ENCODE measurements at places on chromosomes 1 and 21.

- DNase-seq, result no peak
Observed at GRCh38 chr1:91750398-91750996, 135.5 kb downstream of the TGFBR3 start.

- no peak for DNase-seq
Observed at GRCh38 chr1:202047977-202048376, 37.6 kb downstream of the ELF3 start.

- DNase-seq, result no peak
Observed at GRCh38 chr21:25350056-25350455, 257.2 kb downstream of the MRPL39 start.

DNA sequence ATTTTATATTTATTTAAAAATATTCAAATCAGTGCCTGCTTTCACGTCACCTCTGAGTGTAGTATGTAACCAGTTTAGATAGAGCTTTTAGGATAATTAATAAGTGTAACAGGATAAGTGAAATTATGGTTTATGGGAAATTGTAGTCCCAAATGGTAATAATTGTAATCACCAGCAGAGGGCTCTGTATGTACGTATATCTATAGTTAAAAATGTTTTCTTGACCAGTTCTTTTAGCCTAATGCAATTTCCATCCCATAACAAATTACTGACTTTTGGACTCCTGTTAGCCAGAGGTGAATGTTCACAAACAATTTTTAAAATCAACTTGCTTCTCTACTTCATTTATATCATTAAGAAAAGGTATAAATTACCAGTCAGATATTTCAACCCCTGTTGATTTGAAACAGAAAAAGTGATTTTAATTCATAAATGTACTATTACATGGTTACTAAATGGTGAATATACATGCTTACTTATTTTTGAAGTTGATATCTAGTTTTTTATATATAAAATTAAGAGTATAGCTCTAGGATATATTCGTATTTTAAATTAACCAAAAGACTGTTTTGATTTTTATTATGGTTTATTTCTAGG, 25.3 kb downstream of the SLC30A7 start:
- no peak for DNase-seq

- no peak for DNase-seq
Observed at GRCh38 chr1:227937838-227938145, 9.9 kb downstream of the WNT9A start.

DNA sequence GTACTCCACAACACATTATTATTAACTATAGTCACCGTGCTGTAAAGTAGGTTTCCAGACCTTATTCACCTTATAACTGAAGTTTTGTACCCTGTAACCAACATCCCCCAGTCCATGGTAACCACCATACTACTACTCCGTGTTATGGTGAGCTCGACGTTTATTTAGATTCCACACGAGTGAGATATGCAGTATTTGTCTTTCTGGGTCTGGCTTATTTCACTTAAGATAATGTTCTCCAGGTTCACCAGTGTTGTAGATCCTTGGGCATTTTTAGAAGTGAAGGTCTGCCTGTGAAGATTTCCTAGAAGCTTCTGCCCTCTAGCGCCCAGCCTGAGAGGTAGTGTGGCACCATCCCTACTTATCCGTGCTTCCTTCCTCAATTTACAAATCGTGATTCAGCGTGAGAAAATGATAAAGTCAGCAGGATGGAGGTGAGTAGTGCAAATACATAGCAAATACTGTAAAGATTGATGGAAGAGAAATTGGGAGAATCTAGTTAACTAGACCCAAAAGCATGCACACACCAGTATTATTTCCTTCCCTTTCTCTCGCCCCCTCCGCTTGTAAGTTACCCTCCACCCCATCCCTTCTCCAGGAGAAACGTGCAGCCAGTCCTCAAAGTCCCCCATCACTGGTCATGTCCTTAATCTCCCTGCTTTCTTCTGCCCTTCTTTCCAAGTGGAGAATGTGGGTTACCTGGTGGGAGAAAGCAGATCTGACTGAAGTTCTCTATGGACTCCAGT, 36.0 kb upstream of the DISC1 start:
- peak; percentile 30 for DNase-seq

DNA sequence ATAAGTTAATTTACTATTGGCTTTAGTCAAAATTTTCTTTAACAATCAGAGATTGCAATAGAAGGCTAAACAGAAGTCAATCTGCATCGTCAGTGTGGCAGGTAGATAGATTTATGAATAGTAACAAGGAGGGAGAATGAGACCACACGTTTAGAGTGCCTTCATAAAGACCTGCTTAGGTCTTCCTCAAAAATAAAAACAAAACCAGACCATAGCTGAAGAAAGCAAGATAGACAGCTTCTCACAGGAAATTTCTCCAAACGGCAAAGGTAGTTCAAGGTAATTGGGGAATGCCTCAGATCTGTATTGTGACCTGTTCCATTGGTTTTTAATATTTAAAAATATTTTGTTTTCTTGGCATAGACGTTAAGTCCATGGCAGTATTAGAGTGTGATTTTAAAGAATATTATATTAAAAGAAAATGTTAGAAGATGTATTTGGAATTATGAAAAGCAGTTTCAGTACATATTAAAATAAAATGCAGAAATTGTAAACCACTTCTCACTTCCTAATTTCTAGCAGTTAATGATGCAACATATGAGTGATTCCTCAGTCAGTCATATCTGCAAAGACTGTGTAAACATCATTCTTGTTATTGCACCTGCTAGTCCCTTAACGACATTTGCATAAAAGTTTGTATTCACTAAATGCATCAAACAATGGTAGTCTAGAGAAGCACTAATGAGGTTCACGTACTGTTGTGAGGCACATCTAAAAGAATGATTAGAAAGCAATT, 278.0 kb downstream of the HLX start:
- peak; percentile 93 for DNase-seq

GRCh38 chr1:89802051-89802450, 18.8 kb upstream of the LRRC8D start:
- DNase-seq, result no peak

DNA sequence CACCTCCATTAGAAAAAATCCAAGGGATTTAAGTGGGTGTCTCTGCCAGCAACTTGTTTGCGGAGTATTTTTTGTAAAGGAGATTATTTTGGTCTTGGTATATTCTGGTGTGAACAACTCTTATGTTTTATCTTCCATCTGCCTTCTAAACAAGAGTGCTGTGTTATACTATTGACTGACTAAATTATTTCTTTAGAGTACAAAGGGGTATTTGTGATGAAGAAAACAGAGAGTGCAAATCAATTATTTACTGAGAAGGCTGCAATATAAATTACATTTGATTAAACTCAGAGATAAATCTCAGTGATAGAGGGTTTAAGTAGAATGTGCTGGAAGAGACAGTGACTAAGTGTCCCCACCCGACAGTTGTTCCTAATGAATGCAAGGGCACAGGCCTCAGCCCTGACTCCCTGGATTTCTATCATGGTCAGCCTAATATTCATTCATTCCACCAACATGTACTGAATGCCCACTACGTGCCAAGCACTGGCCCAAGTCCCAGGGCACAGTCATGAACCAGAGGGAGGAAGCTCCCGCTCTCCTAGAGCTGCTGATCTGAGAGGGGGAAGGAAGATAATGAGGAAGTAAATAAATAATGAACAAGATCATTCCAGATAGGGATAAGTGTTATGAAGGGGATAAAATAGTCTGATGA, 196.9 kb upstream of the C8B start:
- no peak for DNase-seq

- no peak for DNase-seq
Observed at GRCh38 chr1:22841142-22841541, 130.5 kb downstream of the EPHB2 start.

GRCh38 chr1:234934611-234935033, 194.0 kb downstream of the TOMM20 start:
- peak; percentile 79 for DNase-seq

- DNase-seq, result no peak
Observed at GRCh38 chr1:241499910-241500309, 19.6 kb downstream of the FH start.

DNA sequence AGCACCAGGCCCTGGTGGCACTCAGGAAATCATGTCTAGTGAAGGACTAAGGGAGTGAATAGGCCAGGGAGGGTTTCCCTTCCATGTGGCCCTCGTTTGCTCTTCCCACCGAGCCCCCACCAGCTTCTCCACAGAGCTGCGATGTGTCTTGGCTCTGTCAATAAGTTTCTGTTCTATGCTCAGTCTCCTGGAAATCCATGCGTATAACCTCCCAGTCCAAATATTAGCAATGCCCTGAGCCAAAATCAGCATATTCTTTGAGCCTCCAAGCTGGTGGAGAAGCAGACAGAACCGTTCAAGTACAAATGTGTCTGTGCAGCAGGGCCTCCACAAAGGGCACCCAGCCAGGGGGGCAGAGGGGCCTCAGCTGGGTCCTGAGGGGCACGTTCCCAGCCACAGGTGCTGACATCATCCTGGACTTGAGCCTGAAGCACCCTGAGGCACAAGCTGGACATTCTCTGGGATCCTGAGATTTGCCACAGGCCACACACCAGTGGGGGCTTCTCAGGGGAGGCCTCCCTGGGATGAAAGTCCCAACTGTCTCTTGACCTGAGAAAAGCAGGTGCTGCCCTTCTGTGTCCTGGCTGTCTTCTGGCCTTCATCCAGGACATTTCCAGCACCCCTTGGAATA, 350.5 kb upstream of the VAMP3 start:
- no peak for DNase-seq

GRCh38 chr1:47817861-47818260, 179.3 kb downstream of the TRABD2B start:
- no peak for DNase-seq

- no peak for DNase-seq
Observed at GRCh38 chr1:29283804-29284195, 47.5 kb downstream of the PTPRU start.

- DNase-seq, result no peak
Observed at GRCh38 chr1:101357444-101357986, 120.7 kb downstream of the S1PR1 start.

DNA sequence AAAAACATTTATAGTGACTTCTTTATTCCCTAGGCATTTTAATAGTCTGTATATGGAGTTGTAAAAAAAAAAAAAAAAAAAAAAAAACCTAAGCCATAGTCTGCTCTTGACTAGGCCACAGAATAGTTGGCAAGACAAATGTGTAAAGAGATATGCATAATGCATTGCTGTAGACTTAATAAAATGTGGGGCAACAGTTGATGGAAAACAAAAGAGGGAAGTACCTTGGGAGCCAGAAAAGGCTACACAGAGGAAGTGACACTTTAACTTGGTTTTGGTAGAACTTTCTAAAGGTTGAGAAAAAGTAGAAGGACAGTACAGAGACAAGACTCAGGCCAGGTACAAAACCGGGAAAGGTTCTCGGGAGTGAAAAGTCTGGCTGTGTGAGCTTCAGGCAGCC, 802.9 kb upstream of the ADAMTS5 start:
- DNase-seq, result peak; percentile 68

DNA sequence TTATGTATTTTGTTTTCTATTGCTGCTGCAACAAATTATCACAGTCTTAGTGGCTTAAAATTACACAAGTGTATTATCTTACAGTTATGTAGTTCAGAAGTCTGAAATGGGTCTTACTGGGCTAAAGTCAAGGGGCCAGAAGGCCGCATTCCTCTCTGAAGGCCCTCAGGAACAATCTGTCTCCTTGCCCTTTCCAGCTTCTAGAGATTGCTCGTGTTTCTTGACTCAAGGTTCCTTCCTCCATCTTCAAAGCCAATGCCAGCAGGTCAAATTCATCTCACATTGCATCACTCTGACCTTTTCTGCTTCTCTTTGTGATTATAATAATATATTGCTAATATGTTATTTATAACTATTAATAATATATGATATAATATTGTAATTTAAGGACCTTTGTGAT, 97.1 kb downstream of the DIRAS3 start:
- DNase-seq, result no peak

DNA sequence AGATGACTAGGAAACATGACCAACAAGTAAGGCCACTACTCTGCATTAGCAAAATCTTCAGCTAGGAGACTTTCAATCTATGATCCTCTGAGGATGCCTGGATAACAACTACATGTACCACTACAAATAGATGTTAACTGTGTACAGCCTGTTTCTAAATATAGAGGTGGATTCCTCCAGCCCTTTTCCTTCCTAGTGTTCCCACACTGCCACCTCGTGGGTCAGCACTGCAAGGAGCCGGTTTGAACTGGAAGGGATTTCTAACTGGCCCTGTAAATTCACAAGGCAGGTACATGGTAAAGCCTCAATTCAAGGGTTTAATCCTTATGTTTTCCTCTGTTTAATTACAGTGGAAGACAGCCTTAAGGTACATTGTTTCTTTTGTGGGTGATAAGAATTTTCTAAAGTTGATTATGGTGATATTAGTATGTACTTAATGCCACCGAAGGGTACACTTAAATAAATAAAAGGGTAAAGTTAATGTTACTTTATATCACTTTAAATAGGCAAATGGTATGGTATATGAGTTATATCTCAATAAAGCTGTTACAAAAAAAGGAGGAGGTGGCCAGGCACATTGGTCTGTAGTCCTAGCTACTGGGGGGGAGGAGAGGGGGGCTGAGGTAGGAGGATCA, 14.4 kb downstream of the SMYD3 start:
- DNase-seq, result no peak

DNA sequence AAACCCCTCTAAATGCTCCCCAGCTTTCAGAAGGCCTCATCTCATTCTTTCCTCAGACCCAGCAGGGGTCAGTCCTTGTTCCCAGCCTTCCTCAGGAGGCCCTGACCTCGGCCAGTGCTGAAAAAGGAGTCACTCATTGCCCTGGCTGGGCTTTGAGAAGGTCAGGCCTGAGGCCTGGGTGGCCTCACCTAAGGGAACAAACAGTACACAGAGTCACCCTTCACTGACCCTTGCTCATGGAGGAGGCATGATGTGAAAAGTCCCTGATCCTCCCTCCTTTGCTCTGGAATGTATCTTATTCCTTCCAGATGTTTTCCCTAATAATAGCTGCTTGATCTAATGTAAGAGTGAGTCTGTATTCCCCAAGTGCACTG, 117.7 kb upstream of the SLC44A3 start:
- DNase-seq, result no peak

DNA sequence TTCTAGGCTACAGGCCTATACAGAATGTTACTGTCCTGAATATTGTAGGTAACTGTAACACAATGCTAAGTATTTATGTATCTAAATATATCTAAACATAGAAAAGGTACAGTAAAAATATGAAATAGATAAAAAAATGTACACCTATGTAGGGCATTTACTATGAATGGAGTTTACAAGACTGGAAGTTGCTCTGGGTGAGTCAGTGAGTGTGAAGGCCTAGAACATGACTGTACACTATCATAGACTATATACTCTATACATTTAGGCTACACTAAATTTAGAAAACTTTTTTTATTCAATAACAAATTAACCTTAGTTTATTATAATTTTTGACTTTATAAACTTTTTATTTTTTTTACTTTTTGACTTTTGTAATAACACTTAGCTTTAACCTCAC, 136.9 kb downstream of the DUSP10 start:
- DNase-seq, result no peak

GRCh38 chr1:212974711-212975110, 24.4 kb downstream of the VASH2 start:
- no peak for DNase-seq

DNA sequence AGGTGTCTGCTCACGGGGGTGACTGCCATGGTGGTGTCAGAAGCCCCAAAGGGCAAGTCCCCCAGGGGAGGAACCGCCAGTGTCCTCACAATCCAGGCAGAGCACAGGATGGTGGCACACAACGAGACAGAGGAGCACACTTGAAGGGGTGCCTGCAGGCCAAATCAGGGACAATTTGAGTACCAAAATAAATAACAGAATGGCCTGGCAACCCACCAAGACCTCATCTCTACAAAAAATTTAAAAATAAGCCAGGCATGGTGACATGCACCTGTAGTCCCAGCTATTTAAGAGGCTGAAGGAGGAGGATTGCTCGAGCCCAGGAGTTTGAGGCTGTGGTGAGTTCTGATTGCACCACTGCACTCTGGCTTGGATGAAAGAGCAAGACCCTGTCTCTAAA, 38.2 kb downstream of the TIAM1 start:
- DNase-seq, result no peak

GRCh38 chr1:212858461-212859265, 588 bp downstream of the FLVCR1 start:
- no peak for DNase-seq
